ENCODE measurements at places on chromosomes 3 and 15.

DNA sequence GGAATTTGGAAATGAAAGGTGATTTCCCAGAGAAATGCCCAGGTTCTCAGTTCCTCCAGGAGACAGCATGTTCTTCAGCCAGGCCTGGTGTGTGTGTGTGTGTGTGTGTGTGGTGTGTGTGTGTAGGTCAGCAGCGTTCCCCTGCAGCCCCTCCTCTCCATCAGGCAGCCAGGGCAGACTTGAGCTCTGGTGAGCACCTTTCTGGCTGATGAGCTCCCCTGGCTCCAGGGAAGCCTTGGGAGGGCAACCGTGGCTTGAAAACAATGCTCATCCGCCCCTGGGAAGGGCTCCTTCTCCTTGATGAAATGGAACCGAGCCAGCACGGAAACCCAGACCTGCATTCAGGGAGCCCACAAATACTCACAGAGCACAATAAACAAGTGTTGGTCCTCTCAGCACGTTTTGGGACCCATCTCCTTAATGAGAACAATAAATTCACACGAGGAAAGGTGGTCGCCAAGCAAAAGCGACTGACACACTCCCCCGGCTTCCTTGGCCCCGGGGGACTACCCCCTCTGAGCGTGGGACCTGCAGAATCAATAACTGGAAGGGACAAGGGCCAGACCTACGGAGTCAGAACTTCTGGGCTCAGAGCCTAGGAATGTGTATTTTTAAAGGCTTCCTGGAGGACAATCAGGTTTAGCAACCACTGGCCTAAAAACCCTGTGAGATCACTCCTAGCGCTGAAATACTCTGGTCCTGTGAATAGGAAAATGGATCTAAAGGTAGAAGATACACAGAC lies 38.6 kb upstream of the HES1 start:
- no peak for DNase-seq

DNA sequence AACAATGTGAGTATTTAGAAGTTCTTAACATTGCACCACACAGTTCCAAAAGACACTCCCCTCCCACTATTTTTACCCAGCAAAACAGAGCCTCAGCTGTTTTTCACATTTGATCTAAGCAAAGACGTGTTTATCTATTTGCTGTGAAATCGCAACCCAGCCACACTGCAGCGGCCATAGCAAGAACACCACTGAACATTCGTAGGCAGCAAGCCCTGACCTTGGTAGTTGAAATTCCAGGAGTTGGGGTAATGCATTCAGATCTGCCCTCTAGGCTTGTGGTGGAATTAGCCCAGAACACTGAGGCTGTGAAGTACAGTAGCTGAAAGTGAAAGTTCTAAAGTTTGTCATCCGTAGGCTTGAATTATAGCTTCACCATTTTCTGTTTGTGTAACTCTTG lies 17.1 kb upstream of the SLC24A5 start:
- DNase-seq = no peak

DNA sequence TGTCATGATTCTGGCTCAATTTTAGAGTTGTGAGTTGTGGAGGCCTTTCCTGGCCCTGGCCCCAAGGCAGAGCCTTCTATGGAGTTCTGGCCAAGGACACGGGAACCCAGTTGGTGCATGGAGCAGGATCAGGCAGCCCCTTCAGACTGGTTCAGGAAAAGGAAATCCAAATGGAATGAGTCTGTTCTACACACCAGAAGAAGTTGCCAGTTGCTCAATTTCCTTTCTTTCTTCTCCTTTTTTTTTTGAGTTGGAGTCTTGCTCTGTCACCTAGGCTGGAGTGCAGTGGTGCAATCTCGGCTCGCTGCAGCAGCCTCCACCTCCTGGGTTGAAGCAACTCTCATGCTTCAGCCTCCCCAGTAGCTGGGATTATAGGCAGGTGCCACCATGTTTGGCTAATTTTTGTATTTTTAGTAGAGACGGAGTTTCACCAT lies 28.9 kb upstream of the BHLHE40 start:
- DNase-seq = no peak

DNA sequence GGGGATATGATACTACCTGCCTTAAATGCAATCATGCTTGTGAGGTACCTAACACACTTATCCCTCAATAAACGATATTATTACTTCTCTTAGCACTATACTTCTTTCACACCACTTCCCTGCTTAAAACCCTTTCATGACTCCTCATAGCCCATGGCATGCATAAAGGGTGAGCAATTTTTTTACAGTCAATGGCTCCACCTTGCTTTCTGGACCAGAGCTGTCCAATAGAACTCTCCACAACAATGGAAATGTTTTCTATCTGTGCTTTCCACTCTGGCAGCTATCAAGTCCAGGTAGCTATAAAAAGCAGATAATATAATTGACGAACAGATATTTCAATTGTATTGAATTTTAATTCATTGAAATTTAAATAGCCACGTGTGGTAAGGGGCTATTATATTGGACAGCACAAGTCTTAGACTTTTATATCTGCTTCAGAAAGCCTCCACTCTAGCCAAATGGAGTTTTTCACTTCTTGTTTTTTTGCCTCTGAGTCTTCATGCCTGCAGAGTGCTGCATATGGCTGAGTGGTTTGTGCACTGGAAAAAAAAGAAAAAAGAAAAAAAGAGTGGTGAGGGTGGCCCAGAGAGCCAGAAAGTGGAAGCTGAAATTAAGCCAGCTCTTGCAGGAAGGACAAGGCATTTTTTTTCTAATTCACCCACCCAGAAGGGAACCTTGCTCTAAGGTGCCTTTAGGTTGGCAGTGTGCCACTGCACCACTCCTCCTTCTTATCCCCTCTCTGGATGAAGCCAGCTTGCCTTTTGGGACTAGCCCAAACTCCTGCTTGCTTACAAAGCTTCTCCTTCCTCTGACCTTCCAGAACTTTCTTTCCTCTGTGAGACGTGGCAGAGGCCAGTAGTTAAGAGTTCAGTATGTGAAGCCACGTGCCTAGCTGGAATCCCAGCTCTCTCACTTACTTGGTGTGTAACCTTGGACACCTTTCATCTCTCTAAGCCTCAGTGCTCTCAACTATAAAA lies 239.0 kb upstream of the LRTM1 start:
- no peak for DNase-seq

DNA sequence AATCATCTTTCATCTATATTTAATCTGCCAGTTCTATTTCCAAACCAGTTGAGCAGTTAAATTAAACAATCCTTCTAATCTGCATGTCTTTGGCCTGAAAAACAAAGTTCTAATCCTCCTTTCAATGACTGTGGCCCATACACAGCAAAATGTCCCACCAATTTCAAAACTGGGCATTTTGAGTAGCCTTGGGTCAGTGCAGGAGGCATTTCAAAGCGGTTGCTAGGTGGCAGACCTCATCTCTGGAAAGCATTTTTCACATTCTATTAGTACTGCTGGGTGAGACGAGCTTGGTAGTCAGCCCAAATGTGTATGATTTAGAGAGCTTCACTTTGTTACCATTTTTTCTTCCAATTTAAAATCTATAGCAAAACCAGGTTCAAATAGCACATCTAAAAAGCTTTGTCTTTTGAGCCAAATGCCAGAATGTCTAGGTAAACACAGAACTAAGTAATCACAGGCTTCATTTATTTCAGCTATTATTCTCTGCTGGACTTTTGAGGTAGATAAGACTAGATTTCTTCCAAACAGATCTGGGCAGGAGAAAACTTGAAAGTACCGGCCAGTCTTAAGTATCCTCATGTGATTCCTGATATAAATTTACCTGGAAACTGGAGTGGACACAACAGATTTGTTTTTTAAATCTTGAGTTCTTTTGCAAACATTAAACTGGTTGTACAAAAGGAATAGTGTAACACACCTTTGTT lies 8.9 kb upstream of the ARHGEF26 start:
- no peak for DNase-seq

DNA sequence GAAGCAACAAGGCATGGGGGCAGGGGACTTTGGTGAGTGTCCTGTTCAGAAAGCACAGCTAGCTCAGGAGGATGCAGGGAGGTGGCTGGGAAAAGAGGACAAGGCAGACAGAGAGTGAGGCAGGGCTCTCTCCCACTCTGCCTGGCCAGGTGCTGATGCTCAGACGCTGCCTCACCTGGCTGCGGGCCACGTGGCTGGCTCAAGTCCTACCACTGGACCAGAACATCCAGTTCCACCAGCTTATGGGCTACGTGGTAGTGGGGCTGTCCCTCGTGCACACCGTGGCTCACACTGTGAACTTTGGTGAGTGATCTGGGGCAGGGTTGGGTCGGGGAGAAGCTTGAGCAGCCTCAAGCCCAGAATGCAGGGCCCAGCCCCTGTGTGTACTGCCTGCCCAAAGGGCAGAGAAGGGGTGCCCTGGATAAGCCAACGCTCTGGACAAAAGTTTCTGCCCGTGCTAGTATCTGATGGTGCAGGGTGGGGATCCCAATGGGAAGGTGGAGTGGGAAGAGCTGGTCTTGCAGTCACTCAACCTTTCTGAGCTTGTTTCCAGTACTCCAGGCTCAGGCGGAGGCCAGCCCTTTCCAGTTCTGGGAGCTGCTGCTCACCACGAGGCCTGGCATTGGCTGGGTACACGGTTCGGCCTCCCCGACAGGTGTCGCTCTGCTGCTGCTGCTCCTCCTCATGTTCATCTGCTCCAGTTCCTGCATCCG lies 20.9 kb downstream of the NOX5 start:
- DNase-seq = no peak

GRCh38 chr3:169062501-169062900 lies 601.0 kb downstream of the MECOM start:
- DNase-seq = no peak

DNA sequence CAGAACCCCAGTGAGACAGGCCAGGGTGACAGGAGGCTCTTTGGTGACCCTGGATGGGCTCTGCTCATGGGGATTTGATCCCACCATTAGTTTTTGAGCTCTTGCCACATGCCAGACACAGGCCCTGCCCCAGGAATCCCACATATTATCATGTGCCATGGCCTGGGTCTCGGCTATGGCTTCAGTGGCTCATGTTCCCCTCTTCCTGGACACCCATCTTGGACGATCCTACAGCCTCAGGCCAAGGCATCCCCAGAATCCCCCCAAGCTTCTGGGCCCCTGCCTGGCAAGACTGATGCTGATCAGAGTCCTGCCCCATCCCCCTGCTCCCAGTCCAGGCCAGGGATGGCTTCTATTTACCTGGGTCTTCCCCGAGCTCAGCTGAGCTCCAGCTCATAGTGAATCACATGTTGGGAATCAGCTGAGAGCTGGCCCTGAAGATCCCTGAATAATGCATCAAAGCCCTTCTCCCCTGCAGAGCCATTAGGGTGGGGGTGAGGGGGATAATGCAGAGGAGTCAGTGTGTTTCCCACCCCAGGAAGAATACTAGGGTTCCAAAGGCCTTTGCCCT lies 50.9 kb upstream of the CHRNB4 start:
- DNase-seq = no peak

DNA sequence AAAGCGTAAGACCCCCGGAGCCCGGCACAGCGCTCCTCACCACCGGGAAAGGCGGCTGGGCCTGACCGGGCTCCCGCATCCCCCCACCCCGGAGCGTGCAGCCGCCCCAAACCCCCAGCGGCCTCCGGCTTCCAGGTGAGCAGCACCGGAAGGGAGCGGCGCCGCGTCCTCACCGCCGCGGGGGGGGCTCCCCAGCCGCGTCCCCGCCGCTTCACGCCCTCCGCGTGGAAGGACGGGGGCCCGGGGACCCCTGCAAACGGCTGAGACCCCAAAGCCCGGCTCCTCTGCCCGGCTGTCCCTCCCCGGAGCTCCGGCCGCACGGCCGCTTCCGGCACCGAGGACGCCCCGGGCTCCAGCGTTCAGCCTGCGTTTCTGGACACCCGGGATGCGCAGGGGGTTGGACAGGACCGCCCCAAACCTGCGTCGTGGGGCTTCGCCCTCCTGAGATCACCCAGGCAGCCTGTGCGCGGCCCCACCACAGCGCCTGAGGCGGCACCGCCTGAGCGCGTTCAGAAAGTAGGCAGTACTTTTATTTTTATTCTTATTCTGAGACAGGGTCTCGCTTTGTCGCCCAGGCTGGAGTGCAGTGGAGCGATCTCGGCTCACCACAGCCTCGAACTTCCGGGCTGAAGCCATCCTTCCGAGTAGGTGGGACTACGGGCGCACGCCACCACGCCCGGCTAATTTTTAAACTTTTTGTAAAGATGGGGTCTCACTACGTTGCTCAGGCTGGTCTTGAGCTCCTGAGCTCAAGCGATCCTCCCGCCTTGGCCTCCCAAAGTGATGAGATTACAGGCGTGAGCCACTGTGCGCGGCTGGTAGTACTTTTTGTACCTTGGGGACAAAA lies 51.6 kb upstream of the BLM start:
- DNase-seq = peak; percentile 65

- DNase-seq = no peak
Observed at GRCh38 chr3:42192334-42193200, 73.4 kb downstream of the CCK start.

DNA sequence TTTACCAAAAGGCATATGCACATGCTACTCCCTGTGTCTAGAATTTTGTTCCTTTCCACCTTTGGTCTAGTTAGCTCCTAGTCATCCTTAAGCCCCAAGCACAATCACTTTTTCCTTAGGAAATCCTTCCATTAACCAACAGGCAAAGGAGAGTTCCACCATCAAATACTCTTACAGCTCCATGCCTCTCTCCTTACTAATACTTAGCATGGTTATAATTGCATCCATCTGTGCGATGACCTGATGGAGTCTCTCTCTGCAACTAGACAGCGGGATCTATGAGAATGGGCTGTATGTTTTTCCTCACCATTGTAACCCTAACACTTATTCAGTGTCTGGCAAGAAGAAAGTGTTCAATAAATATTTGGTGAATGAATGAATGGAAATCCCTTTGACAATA lies 69.3 kb upstream of the SMAD3 start:
- no peak for DNase-seq

GRCh38 chr15:71782422-71783165 lies 27.8 kb upstream of the NR2E3 start:
- DNase-seq = no peak

DNA sequence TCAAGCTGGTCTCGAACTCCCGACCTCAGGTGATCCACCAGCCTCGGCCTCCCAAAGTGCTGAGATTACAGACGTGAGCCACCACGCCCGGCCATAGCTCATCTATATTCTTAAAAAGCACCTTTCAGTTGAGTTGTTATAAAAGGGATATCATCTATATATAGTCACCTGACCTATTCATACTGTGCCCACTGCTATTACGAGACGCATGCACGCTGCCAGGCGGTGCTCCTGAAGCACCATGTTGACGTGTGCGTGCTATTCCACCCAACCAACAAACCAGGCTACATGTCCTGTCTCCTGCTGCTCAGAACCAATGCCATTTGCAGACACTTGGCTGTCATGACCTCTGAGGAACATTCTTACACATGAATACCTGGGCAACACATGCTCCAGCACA lies 17.6 kb downstream of the CYFIP1 start:
- no peak for DNase-seq

GRCh38 chr3:62950210-62950609 lies 75.0 kb upstream of the CADPS start:
- DNase-seq = no peak

DNA sequence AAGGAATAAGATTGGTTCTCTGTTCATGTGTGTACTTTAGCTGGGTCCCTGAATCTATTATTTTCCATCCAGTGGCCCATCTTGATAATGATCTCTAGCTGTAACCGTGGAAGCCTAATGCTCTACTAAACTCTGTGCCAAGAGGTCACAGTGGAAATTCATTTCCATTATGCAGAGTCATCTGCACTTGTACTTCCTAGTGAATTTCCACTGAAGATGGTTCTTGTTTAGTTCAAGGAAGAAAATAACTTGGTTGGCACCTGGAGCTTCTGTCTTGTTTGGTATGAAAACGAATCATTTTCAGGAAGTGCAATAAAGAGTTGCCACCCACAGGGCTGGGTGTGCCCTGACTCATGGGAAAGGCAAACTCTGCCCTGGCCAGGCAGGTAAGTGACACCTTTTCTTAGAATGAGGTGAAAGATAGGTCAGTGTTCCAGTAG lies 10.3 kb downstream of the LPP start:
- DNase-seq = no peak
